Left lung (tissue), 14 donors: ENCODE measurements at places on chromosomes 1 and 21.
A peak's percentile ranks its signal among the peaks of the same experiment; 100 is the strongest.

GRCh38 chr21:44593598-44594405 is 1.5 kb upstream of the KRTAP10-6 start:
- no peak for DNase-seq

DNA sequence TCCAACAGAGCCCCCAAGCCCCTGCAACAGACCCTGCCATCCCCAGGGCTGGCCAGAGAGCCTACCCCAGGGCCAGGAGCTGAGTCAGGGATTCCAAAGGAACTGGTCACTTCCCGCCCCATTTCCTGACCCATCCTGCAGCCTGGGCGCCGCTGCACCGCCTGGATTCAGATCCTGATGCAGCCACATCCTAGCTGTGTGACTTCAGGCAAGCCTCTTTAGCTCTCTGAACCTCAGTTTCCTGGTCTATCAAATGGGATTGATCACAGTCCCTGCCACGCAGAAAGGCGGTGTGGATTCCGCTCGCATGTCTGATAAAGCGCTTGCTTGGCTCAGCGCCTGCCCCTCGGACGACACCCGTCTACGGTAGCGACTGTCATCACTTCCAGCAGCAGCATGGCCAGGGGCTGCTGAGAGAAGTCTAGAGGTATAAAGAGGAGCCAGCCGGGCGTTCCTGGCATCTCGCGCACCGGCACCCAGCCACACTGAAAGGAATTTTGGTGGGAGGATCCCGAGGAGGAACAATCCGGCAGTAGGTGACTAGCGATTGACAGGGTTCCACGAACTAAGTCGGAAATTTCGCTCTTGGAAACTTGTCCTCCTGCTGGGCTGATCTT is 10.1 kb downstream of the EPHA2 start:
- no peak for DNase-seq

DNA sequence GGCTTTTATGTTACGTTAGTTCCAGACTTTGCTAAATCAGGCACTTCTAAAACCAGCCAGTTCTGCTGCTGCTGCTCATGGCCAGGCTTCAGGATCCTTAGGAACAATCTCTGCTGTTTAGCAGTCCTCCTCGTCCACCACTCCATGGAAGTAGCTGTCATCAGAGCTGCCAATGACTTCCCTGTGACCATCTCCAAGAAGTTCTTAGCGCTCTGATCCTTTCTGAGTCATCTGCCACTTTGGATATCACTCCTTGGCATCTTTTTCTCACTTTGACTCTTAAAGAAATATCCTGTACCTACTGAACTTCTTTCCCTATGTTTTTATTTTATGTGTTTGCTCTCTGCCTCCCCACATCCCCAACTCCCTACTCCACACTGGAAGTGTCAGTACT is 14.7 kb upstream of the IRF2BP2 start:
- no peak for DNase-seq

DNA sequence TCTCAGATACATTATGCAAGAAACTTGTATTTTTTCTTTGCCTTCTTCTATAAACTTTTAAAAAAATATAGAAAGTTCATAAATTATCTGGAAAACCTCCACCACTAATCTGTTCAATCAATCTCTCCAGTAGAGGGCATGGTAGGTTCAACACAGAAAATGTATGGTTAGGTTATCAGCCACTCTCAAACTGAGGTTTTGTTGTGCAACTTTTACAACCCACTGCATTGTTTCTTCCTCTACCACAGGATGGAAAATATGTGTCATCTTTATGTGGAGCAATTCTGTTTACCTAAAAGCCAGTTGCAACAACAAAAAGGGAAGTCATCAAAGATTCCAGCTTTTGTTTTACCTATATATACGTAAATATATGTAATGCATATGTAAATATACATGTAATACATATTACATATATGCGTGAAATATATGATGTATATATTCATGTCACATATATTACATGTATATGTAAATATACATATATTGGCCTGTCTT is 3.0 kb upstream of the RGS2 start:
- DNase-seq: no peak

GRCh38 chr1:12087797-12088314 is 24.8 kb downstream of the TNFRSF8 start:
- DNase-seq: no peak

- no peak for DNase-seq
Measured at GRCh38 chr1:116457946-116458604, 85.0 kb downstream of the ATP1A1 start.

DNA sequence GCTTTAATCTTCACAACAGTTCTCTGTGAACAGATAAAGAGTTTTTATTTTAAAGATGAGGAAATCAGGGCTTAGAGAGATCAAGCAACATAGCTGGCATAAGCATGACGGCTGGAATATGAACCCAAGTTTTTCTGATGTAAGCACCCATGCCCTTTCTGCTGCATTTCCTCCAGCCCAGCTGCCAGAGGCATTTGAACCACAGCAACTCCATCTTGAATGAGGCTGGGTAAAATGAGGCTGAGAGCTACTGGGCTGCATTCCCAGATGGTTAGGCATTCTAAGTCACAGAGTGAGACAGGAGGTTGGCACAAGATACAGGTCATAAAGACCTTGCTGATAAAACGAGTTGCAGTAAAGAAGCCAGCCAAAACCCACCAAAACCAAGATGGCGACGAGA is 90.0 kb downstream of the WDR64 start:
- DNase-seq: no peak

- no peak for DNase-seq
Measured at GRCh38 chr1:220151454-220151853, 57.5 kb downstream of the IARS2 start.

- no peak for DNase-seq
Measured at GRCh38 chr1:5386371-5386770, 605.9 kb downstream of the NPHP4 start.

DNA sequence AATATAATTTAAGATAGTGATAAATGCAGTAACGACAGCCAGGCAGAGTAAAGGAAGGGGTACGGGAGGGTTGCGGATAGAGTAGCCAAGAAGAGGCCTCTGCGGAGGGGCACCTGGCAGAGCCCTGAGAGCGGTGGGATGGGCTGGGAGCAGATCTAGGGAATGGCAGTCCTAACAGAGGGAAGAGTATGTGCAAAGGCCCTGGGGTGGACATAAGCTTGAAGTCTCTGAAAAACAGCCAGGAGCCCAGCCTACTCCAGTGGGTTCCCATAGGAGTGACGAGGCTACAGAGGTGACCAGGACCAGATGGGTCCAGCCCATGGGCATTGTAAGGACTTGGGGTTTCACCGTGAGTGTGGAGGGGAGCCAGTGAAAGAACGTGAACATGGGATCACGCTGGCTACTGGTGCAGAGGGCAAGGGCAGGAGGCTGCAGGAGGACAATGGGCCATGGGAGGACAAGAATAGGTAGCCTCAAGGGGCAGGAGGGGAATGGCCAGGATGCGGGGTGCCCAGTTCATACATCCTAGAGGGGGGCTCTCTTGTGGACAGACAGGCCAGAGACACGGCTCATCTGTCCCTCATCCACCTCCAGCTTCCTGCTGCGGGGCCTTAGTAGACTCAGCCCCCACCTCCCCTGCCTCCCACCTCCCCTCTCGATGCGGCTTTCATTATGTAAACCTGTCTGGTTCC is 185.7 kb upstream of the VAMP3 start:
- DNase-seq: no peak

DNA sequence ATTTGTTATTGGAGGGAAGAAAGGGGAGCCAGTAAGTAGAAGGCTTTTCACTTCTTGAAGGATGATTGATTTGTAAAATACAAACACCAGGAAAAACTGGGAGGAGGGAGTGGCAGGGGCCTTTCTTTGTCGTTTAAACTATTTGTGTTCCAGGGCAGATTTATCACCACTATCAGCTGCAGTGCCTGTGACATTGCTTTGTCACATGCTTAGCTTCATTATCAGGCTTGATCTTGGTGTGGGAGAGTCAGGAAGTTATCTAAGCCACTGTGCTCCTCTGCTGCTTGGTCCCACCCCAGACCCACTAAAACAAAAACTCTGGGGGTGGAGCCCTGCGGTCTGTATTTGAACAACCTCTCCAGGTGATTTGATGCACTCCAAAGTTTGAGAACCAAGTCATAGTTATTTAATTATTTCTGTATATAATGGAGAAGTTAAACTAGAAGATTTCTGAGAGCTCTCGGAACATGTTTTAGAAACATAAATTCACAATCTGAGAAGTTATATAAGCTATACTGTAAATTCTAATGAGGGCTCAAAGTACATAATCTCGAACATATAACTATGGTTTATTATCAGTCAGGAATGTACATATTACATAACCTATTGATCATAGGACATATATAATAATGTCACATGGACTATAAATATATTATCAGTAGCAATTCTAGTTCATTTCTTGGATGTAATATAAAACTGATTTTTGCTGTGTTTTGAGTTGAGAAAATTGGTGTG is 87.9 kb downstream of the CDC14A start:
- no peak for DNase-seq

- no peak for DNase-seq
Measured at GRCh38 chr1:116382321-116382720, 9.3 kb downstream of the ATP1A1 start.

GRCh38 chr1:226872437-226872836 is 2.0 kb downstream of the PSEN2 start:
- no peak for DNase-seq

GRCh38 chr1:29329022-29329775 is 92.9 kb downstream of the PTPRU start:
- DNase-seq: no peak

- no peak for DNase-seq
Measured at GRCh38 chr1:205067031-205067430, 17.2 kb downstream of the TMEM81 start.

DNA sequence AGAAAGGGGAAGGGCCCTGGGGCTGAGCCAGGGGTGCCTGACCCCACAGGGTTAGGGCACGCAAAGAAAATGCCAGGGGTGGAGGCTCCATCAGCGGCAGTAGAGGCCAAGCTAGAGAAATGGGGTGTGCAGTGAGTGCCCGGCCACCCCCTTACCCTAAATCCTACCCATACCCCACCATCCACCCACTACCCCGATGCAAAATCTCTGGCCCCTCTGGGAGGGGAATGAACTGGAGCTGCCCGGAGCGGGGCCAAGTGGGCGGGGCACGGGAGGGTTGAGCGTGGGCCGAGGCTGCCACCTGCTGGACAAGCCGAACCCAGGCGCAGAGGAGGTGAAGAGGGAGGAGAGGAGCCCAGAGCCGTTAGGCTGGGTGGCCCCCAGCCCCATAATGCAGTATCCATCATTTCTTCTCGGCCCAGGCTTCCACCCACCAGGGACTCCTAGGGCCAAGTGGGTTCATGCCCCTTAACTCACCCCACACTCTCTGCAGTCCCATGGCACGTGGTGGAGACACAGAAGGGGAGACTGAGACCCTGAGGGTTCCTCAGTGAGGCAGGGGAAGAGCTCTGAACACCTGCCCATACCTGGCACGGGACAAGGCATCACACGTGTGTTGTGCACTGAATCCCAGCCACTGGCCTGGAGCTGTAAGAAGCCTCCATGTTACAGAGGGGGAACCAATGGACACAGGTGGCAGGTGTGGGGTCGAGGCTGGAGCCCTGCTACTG is 1.4 kb upstream of the C1QC start:
- peak; percentile 93 for DNase-seq

- DNase-seq: no peak
Measured at GRCh38 chr1:21610027-21610426, 59.1 kb downstream of the RAP1GAP start.

DNA sequence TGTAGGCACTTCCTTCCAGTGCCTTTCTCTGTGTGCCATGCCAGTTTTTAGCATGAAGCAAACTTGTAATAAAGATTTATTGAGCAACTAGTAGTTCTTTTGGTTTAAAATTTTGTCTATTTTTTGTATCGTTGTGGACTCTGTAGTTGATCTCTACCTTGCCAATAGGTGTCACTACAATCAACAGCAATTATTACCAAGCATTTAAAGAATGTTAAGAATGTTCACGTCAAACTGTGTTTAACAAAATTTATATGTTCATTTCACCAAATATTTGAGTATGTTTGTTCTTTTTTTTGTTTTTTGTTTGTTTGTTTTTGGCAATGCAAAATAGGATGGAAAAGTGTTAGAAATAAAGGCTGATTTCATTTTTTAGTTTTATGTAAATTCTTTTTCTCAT is 208.1 kb downstream of the PATJ start:
- DNase-seq: no peak

GRCh38 chr1:16420424-16421118 is 16.7 kb downstream of the SPATA21 start:
- no peak for DNase-seq

DNA sequence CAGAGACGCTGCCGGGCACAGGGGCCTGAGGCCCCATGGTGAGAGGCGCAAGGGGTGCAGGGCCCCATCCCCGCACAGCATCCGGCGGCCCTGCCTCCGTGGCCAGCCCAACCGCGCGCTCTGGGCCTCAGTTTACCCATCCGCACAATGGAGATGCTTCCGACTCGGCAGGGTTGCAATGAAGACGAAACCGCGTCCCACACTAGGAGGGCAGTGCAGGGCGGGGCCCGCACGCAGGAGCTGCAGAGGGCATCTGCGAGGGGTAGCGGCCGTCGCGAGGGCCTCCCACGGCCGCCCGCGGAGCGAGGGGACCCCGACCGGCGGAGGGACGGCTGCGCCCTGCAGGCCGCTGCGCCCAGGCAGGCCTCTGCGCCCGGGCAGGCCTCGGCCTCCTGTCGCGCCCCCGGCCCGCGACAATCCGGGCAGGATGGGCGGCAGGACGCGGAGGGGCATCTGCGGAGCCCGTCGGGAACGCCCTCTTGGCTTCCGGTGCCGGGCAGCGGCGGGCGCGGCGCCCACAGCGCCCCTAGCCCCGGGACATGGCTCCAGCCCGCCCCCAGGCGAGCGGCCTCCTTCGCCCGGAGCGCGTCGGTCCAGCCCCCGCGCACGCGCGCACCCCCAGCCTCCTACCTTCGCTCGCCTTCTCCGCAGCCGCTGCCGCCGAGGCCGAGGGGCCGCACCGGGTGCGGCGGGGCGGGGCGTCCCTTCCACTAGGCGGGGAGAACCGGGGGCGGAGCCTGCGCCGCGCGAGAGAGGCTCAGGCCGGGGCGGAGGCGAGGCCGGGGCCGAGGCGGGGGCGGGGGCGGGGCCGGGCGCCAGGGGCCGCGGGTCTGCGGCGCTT is 15.3 kb downstream of the RNU1-1 start:
- peak; percentile 95 for DNase-seq

DNA sequence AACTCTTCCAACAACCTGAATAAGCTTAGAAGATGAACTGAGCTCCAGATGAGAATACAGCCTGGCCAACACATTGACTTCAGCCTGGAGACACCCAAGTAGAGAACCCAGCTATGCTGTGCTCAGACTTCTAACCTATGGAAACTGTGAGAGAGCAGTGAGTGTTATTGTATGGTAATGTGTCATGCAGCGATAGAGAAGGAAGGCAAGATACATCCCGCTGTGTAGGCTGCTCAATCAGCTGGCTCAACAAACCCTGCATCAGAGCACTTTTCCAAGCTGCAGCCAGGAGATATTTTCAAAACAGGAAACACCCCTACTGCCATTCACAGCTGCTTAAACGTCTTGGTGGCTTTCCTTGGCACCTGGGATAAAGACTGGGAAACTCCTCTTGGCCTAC is 321.3 kb downstream of the SIPA1L2 start:
- DNase-seq: no peak

DNA sequence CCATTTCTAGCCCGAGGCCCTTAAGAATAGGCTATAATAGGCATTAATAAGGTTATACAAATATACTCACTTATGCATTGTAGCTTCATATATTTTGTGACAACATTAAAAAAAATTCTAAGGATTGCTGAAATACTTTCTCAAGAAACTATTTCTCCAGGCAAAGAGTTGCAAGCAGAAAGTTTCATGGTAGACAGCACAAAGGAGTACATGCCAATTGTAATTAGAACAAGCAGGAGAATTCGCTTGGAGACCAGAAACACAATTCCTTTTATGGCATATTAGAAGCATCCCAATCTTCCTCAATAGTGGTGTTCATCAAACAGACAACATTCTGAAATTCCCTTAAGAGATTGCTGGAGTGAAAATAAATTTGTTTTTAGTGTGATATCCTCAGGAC is 122.8 kb downstream of the CRB1 start:
- DNase-seq: no peak

GRCh38 chr21:34268493-34268892 is 95.3 kb upstream of the KCNE2 start:
- DNase-seq: no peak
